ENCODE measurements at places on chromosomes 6 and 20.

DNA sequence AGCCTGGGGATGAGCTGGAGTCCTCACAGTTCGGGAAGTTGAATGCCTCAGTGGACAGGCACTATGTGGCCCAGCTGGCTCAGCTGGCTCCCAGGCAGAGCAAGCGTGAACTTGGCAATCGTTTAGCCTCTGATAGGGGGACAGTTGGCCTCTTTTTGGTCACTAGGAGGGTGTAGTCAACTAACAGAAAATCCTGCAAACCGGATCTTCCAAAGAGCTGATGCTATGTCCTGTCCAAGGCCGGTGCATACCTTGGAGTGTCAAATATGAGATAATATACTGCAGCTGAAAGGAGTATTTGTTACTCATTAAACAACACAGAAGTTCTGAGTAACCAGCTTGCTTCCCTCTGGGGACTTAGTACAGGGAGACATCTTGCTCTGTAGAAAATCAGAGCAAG lies 126.2 kb upstream of the EXOC2 start:
- DNase-seq = no peak

GRCh38 chr6:6592826-6593475 lies 4.4 kb downstream of the LY86 start:
- no peak for DNase-seq

DNA sequence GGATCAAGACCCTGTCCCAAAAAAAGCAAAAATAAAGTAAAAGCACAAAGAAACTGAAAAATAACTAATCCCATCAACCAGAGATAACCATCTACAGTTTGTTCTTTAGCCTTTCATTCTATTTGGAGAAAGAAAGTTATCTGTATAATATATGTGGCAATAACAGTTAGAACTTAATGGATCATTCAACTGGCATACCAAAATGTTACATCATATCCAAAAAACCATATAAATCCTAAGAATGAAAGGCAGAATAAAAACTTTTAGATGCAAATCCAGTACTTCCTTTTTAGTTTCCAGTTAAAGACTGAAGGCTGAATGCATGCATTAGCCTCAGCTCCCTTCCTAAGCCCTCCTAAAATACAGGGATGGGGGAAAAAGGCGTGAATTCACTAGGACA lies 25.2 kb downstream of the ILRUN start:
- DNase-seq = no peak

DNA sequence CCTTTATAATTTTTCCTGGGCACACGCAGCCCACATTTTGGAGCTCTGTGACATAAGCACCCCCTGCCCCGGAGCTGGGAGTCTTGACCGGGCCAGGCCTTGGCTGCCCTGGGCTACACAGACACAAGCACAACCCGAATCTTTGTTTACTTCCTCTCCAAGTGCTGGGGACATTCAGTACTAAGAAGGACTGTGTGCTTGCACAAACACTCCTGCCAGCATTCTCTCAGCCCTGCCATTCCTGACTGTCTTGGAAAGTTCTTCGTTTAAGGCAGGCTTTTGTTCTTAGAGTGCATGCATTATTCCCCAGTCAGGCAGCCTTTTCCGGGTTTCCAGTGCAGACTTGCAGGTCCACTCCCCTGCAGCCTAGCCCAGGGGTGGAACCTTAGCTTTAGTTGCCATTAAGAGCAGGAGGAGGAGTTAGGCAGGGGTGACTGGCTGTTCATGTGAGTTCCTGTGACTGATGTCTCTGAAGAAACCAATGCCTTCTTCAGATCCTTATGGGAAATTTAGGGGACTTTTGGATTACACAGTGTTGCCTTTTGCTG lies 28.6 kb downstream of the FOXO3 start:
- peak; percentile 39 for DNase-seq

- no peak for DNase-seq
Observed at GRCh38 chr6:127481111-127481510, 21.9 kb upstream of the KIAA0408 start.

GRCh38 chr6:68196645-68197044 lies 438.4 kb upstream of the ADGRB3 start:
- no peak for DNase-seq

DNA sequence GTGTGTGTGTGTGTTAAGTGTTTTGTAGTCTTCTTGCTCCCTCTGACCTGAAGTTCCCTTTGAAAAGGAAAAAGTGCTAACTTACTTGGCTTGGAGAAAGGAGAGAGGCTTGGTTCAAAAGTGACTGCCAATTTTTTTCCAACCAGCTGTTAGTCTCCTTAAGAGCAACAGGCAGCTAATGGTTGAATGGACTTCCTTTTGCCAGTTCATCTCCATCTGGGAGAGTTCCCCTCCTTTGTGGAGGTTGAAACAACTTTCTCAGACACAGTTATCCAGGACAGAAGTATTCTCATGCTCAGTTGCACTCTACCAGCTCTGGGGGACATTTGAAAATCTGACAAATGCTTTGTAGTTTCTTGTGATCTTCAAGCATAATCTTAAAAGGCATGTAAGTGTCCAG lies 4.5 kb downstream of the RIPOR2 start:
- no peak for DNase-seq

- DNase-seq = no peak
Observed at GRCh38 chr6:170450916-170451761, 102.0 kb downstream of the PSMB1 start.

DNA sequence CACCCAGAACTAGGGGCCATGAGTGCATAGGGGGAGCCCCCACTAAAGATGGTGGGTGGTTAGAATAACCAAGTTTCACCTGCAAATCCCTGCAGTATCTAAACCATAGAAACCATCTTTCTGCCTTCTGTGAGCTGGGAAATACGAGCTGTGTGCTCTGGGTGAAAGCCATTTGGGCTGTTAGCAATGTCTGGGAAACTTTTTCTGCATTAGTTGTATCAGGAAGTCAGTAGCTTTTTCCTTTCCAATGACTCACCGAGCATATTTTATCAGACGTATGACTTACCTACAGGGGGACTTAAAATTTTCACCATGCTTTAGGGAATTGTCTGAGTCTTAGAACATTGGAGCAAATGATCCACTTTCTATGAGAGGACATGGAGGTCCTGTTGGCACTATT lies 584.0 kb downstream of the QKI start:
- no peak for DNase-seq

DNA sequence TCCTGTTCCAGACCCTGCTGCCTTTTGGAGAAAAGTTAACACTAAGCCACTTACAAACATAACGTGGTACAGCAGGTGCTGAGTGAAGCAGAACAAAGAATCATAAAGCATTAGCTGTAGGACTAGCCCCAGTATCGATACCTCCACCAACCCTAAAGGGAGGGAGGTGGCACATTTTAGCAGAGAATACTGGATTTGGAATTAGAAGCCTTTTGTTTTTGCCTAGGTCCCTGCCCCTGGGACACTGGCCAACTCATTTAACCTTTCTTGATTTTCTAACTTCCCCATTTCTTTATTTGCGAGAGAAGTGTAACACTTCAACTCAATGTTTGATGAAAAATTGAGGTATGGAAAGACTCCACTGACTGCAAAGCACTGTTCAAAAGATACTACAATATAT lies 93.5 kb downstream of the B3GAT2 start:
- no peak for DNase-seq

DNA sequence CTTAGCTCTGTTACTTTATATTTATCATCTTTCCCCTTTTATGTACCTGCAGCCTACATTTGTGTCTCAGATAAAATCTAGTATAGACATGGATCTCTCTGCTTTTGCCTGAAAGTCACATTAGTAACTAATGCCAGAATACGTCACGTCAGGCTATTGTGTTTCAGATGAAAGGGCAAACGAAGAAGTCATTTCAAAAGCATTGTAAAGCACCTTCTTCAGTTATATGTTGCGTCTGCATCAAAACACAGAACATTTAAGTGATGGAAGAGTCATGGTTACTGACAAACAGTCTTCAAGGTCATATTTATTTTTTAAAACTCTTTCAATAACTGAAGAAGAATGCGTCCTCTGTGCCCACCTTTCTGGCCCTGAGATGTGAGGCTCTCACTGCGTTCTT lies 119.1 kb downstream of the SMOC2 start:
- no peak for DNase-seq

All from nucleus accumbens (tissue), 56 donors.